Adrenal gland (tissue), 19 donors: ENCODE measurements at places on chromosomes 12 and 14. TPM values are rescaled to one million over a fixed set of nuclear protein-coding genes. Genes with fewer than 3 reads are reported as not detected.

DNA sequence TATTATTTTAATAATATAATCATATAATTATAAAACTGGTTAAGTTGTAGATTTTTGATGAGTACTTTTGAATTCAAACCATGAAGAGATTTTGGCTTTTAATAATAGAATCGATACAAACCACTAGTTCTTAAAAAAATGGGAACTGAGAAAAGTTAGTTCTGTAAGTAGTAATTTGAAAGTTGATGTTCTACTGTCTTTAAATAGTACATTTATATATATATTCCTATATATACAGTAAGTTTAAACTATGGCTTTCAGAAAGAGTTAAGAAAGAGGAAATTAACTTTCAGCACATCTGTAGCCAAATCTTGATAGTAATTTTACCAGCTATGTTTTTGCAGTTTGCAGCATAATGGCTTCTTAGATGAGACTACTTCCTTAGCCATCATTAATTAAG lies 7.8 kb downstream of the LRRK2 start:
- DNase-seq, result no peak

- DNase-seq, result no peak
These were observed 12.9 kb downstream of the BRAP start for GRCh38 chr12:111672822-111673381.

GRCh38 chr14:21995332-21995731 lies 321.7 kb upstream of the OR4E1 start:
- DNase-seq, result no peak

Gene PIANP
- 4.6 TPM for total RNA-seq

Gene RDH5
- 3.5 TPM for total RNA-seq

Gene MGP
- total RNA-seq, result 1,833 TPM

Gene RFLNA
- 3.9 TPM for total RNA-seq

Gene VSX2
- not detected for total RNA-seq
